ENCODE measurements at places on chromosomes 5 and 9. TPM values are rescaled to one million over a fixed set of nuclear protein-coding genes. Genes with fewer than 3 reads are reported as not detected.

DIRAS2 gene
- not detected for total RNA-seq

RGS14 gene
- total RNA-seq = 20.1 TPM

SPAAR gene
- 5.5 TPM for total RNA-seq

DNA sequence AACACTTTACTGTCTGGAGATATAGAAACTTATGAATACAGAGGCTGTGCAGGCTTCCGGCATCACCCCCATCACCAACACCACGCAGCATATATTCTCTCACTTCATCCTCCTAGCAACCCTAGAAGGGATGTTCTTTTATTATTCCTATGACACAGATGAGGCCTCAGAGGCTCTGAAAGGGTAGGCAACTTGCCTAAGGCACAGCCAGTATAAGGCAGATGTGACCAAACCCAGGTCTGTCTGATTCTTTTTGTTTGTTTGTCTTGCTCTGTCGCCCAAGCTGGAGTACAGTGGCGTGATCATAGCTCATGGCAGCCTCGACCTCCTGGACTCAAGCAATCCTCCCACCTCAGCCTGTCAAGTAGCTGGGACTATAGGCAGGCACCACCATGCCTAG, 22.8 kb upstream of the CORO2A start:
- H3K4me1 ChIP-seq = no peaks in the 10 kb centered on the region
- H3K27ac ChIP-seq = no peak overlapping the region
- H3K4me3 ChIP-seq = no peak overlapping the region
- no peaks in the 10 kb centered on the region for H3K36me3 ChIP-seq
- no peaks in the 10 kb centered on the region for H3K27me3 ChIP-seq

GRCh38 chr9:95343725-95344287, 26.3 kb upstream of the FANCC start:
- no peaks in the 10 kb centered on the region for H3K4me1 ChIP-seq
- no peak overlapping the region for H3K27ac ChIP-seq
- H3K36me3 ChIP-seq = no peaks in the 10 kb centered on the region
- H3K27me3 ChIP-seq = peaks cover 13% of the 10 kb centered on the region

DNA sequence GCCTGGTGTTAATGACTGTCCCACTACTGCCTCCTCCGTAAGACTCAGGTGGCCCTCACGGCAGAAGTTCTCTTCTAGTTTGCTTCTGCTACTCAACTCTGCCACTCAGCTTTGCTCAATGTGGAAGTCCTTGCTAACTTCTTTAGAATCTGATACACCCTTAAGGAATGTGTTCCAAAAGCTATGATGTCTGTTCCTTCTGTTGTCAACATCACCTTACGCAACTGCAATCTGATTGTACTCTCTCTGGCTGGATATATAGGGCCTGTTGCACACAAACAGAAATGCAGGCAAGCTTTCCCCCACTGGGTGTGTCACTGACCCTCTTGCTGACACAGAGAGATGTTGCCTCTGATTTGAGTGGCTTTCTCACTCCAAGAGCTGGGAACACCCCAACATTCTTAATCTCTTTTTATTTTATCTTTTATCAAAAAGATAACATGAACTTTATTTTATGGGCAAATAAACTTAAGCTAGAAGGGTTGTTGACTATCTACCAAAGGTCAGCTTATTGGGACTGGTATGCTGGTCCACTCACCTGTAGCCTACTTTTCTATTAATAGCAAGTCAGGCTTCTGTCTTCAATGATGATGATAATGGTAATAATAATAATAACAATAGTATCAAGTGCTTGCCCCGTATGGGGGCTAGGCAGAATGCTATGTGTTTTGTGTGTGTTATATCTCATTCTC, 25.2 kb downstream of the TMEM252 start:
- no peaks in the 10 kb centered on the region for H3K36me3 ChIP-seq
- peak; percentile 96 for ATAC-seq
- H3K27ac ChIP-seq = peak overlapping the region; percentile 87
- H3K4me1 ChIP-seq = peaks cover 14% of the 10 kb centered on the region
- no peaks in the 10 kb centered on the region for H3K27me3 ChIP-seq
- H3K4me3 ChIP-seq = no peak overlapping the region

DNA sequence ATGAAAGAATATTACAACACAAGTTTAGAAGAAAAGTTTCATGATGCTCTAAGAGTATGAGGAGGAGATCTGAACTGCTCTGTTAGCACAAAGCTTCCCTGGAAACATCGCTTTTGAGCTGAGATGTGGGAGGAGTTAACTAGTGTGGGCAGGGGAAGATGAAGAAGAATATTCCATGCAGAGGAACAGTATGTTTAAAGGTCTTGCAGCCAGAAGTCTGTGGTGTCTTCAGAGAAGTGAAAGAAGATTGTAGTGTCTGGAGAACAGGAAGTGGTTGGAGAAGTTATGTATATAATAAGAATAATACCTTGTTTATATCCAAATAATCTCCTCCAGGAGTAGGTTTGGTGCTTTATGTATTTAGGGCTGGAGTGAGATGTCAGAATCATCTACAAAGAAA, 406.7 kb downstream of the MAN2A1 start:
- no peak for ATAC-seq
- no peak overlapping the region for H3K4me3 ChIP-seq
- H3K27ac ChIP-seq = no peak overlapping the region
- no peaks in the 10 kb centered on the region for H3K4me1 ChIP-seq
- H3K36me3 ChIP-seq = no peaks in the 10 kb centered on the region
- H3K27me3 ChIP-seq = no peaks in the 10 kb centered on the region

DNA sequence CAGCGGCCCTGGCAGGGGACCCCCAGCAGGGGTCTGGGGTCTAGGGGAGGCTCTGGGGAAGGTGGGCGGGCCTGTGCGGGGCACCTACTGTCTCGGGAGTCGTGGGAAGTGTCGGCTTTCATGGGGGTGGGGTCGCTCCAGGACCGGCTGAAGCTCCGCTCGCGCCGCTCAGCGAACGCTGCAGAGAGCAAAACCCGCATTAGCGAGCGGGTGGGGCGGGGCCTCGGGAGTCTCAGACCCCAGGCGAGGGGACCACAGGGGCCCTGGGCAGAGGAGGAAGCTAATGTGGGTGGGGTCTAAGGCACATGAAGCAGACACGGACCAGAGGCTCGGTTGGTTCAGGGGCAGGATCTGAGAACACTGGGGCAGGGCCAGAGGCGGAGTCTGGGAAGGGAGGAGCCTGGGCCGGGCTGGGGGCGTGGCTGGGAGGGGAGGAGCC, 5.5 kb downstream of the NSMF start:
- H3K36me3 ChIP-seq = no peaks in the 10 kb centered on the region
- H3K27ac ChIP-seq = no peak overlapping the region
- peak; percentile 80 for ATAC-seq
- H3K4me1 ChIP-seq = peaks cover 16% of the 10 kb centered on the region
- no peaks in the 10 kb centered on the region for H3K27me3 ChIP-seq
- H3K4me3 ChIP-seq = peak overlapping the region; percentile 56

DNA sequence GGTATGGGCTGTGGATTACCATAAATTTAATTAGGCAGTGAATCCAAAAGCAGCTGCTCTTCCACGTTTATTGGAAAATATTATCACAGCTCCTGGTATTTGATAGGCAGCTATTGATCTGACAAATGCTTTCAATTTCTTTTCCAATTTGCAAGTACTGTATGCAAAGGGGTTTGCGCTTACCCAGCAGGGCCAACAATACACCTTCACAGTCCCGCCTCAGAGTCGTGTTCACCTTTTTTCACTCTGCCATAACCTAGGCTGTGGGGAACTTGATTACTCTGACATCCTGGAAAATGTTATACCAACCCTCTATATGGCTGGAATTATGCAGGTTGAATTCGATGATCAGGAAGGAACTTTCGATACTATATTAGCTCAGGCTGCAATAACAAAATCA, 32.3 kb upstream of the TENT4A start:
- peaks cover 21% of the 10 kb centered on the region for H3K27me3 ChIP-seq
- H3K27ac ChIP-seq = no peak overlapping the region
- no peak for ATAC-seq
- no peaks in the 10 kb centered on the region for H3K4me1 ChIP-seq
- no peaks in the 10 kb centered on the region for H3K36me3 ChIP-seq
- no peak overlapping the region for H3K4me3 ChIP-seq

GRCh38 chr5:33713136-33713765, 178.5 kb downstream of the ADAMTS12 start:
- no peaks in the 10 kb centered on the region for H3K4me1 ChIP-seq
- no peak overlapping the region for H3K4me3 ChIP-seq
- H3K27me3 ChIP-seq = no peaks in the 10 kb centered on the region
- H3K27ac ChIP-seq = peak overlapping the region; percentile 17

- no peak for ATAC-seq
- H3K27ac ChIP-seq = no peak overlapping the region
- H3K27me3 ChIP-seq = no peaks in the 10 kb centered on the region
- peaks cover 69% of the 10 kb centered on the region for H3K36me3 ChIP-seq
- no peak overlapping the region for H3K4me3 ChIP-seq
Measured at GRCh38 chr9:131528186-131528585, 2.9 kb downstream of the UCK1 start.

Data from gastroesophageal sphincter (tissue), 4 donors.